Hematopoietic multipotent progenitor cell (in vitro differentiated cells): ENCODE measurements at places on chromosomes 1 and 21.

GRCh38 chr1:195958131-195958530 is 650.1 kb downstream of the KCNT2 start:
- no peak for DNase-seq

DNA sequence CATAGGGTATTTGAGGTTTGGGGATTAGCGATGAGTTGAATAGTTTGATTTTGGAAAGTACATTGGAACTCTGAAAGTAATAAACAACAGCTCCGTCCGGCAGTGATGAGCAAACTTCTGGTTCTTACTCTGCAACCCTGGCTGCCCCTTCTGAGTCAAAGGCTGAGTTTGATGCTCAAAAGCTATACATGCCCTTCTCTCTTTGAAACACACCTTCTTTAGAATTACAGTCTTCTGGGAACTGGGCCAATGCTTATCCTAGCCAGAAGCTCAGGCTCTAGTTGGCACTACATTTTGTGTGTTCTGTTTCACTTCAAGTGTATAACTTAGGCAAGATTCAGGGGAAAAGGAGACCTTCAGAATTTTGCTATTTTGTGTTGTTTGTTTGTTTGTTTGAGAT is 9.3 kb downstream of the AHCYL1 start:
- DNase-seq: no peak

DNA sequence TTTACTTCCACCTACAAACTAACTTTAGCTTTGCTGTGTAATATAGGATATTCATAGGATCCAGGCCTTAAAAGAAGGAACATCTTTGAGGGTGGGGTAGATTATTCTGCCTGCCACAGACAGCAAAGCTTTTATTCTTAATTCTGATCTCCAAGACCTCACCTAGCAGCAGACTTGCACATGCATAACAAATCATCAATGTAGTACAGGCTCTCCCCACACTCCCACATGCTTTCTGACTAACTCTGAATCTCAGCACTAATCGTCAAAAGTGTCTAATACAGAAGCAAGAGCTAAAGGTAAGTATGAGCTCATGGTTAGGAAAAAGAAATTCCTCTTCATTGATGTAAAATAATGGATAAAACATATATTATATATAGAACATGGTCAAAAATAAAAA is 1468.5 kb upstream of the B3GALT2 start:
- DNase-seq: no peak

- no peak for DNase-seq
These were observed 51.1 kb upstream of the PRDX6 start for GRCh38 chr1:173426057-173426456.

DNA sequence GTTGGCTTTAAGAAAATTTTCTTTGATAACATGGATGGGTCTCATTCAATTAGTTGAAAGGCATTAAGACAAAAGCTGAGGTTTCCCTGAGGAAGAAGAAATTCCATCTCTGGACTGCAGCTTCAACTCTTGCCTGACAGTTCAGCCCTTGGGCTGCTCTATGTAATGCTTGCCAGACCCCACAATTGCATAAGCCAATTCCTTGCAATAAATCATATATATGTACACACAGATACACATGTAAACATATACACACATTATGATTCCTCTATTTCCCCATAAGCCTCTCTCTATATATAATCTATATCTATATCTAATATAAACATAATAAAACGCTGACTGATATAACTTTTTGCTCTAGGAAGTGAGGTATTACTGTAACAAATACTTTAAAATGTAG is 301.5 kb upstream of the PRMT6 start:
- DNase-seq: no peak
